A172 (cell line): ENCODE measurements at places on chromosomes 13 and 19. TPM values are rescaled to one million over a fixed set of nuclear protein-coding genes. Genes with fewer than 3 reads are reported as not detected.

GRCh38 chr19:38731654-38732301 is 12.5 kb downstream of the CAPN12 start:
- no peak for DNase-seq

DNA sequence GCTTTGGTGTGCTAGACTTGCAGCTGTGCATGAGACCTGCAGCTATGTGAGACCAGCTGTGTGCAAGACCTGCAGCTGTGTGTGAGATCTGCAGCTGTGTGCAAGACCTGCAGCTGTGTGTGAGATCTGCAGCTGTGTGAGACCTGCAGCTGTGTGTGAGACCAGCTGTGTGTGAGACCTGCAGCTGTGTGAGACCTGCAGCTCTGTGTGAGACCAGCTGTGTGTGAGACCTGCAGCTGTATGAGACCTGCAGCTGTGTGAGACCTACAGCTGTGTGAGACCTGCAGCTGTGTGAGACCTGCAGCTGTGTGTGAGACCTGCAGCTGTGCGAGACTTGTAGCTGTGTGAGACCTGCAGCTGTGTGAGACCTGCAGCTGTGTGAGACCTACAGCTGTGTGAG is 6.7 kb upstream of the DCUN1D2 start:
- DNase-seq: no peak

- no peak for DNase-seq
Observed at GRCh38 chr13:76879883-76880270, 6.3 kb downstream of the KCTD12 start.

SH2D3A gene
- not detected in 2 replicates for total RNA-seq

GRCh38 chr19:38004521-38005223 is 97.7 kb downstream of the SIPA1L3 start:
- peak; percentile 98 for DNase-seq

SIGLEC5 gene
- total RNA-seq: not detected in 2 replicates
